Activated naive CD4-positive, alpha-beta T cell (primary cell): ENCODE measurements at places on chromosomes 12 and 14.

GRCh38 chr14:36091096-36091495 is 85.4 kb downstream of the PTCSC3 start:
- DNase-seq: no peak

GRCh38 chr14:30242744-30243143 is 315.1 kb upstream of the PRKD1 start:
- DNase-seq: no peak

GRCh38 chr14:53696217-53696965 is 260.2 kb downstream of the BMP4 start:
- no peak for DNase-seq

- DNase-seq: peak; percentile 16
Measured at GRCh38 chr14:67514650-67515385, 18.3 kb upstream of the PLEKHH1 start.

GRCh38 chr14:95686935-95687334 is 709 bp downstream of the TCL1B start:
- no peak for DNase-seq

- no peak for DNase-seq
Measured at GRCh38 chr14:104547998-104548700, 31.4 kb upstream of the C14orf180 start.
